Renal cortex interstitium (tissue), 15 donors: ENCODE measurements at places on chromosomes 1 and 21. TPM values are rescaled to one million over a fixed set of nuclear protein-coding genes. Genes with fewer than 3 reads are reported as not detected.

The HOOK1 gene
- 81.9 TPM for polyA plus RNA-seq

The KCNC4 gene
- 4.7 TPM for polyA plus RNA-seq

The ZNF436 gene
- polyA plus RNA-seq, result 33.2 TPM

The ACOT11 gene
- 12.8 TPM for polyA plus RNA-seq

The SPRR1A gene
- not detected for polyA plus RNA-seq

The SAMD13 gene
- 5.4 TPM for polyA plus RNA-seq

The JAM2 gene
- polyA plus RNA-seq, result 11.5 TPM

The IGSF9 gene
- polyA plus RNA-seq, result 19.9 TPM

The OR2T11 gene
- polyA plus RNA-seq, result not detected

DNA sequence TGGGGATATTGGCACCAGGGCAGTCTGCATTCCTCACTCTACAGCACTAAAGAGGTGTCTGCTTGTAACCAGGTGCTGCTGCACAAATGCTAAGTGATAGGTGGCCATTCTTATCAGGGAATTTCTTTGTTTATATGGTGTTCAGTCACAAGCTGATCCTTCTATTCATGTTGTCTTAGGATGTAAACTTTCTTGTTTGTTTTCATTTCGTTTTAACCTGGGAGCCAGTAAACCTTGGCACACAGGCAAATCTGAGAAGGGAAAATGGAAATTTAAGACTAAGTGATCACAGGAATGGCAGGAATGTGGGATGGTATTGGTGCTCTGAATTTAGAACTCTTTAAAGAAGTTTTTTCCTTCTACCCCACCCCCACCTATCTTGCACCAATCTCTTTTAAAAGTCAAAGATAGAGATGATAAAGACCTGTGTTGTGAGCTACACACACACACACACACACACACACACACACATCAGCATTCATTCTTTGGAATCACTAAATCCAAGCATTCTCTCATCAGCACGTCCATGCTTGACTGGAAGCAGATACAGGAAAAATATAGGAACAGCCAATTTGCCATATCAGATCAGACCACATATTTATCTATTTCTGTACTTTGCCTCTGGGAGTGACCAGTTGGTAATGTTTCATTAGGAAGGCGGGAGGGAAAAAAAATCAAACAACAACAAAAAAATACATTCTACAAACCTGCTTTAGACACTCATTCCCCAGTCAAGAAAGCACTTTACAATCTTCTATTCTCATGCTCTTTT is 451.4 kb upstream of the ADGRL2 start:
- no peak for DNase-seq

DNA sequence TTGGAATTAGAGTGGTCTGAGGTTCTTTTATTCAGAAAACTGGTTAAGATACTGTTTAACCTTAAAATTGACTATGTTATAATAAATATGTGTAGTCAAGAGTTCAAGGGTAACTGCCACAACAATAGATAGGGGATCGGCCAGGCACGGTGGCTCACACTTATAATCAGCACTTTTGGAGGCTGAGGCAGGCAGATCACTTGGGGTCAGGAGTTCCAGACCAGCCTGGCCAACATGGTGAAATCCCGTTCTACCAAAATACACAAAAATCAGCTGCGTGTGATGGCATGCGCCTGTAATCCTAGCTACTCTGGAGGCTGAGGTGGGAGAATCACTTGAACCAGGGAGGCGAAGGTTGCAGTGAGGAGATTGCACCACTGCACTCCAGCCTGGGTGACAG is 39.5 kb downstream of the PDC start:
- DNase-seq, result no peak

GRCh38 chr21:46191257-46191685 is 7.0 kb upstream of the SPATC1L start:
- no peak for DNase-seq

DNA sequence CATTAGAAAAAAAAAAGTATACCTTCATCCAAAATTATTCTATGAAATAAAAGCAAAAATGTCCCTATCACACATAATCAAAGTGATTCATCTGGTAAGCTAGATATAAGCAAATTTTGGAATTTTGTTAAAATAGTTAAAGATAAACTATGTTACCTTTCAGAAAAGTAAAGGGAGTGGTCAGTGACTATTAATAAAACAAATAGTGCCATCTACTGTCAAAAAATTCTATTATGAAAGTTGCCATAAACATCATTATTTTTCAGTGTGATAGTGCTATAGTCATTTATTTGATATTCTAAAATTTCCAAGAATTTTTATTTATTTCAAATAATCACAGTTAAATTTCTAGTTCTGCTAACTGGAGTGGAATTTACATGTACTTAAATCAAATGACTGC is 803.7 kb downstream of the KCNT2 start:
- no peak for DNase-seq

DNA sequence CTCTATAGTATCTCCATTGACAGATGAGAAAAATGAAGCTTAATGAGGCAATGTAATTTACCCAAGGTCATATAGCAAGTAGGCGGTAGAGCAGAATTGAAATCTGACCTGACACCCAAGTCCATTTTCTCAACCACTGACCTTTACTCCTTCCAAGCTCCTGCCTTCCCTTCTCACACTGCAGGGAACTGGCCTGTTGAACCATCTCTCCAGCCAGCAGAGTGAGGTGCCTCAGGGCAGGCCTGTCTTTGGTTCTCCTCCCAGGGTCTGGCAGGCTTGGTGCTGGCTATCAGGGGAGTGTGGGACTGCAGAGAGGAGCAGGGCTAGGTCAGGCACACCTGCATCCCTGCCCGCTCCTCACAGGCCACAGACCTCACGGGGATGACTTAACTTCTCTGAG is 126.8 kb downstream of the BEND5 start:
- no peak for DNase-seq

- DNase-seq, result no peak
These were observed 6.3 kb downstream of the PHC2 start for GRCh38 chr1:33424610-33425009.

GRCh38 chr1:84428235-84428634 is 30.0 kb downstream of the DNASE2B start:
- DNase-seq, result no peak

- no peak for DNase-seq
These were observed 268.7 kb downstream of the CHRM3 start for GRCh38 chr1:239655023-239655422.

DNA sequence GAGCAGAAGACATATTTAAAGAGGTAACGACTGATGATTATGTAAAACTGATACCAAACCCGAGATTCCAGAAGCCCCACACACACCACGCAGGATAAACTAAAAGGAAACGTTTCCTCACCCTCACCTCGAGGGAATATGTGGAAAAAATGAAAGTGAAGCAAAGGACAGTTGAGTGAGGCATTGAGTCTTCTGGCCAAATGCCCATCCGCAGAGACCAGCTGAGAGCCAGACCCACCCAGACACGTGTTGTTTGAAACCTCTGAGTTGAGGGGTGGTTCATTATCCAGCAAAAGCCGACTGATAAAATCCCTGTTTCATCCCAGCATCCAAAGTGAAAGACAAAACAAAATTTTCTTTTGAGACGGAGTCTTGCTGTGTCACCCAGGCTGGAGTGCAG is 29.6 kb upstream of the PCBP3 start:
- no peak for DNase-seq

DNA sequence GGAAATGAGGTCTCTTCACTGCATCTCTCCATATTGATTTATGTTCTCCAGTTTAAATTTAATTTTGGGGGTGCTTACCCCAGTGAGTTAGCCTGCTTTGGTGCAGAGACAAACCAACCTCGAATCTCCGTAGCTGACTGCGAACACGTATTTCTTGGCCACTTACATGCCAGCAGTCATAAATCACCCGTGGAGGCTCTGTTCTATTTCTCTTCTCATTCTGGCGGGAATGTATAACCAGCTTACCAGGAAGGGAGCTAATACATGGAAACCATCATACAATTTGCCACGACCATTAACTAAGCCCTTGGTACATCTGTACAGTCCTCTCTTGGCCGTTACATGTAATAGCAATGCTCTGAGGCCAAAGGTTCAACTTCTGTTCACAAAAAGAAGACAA is 148.0 kb downstream of the PLA2G4A start:
- no peak for DNase-seq

DNA sequence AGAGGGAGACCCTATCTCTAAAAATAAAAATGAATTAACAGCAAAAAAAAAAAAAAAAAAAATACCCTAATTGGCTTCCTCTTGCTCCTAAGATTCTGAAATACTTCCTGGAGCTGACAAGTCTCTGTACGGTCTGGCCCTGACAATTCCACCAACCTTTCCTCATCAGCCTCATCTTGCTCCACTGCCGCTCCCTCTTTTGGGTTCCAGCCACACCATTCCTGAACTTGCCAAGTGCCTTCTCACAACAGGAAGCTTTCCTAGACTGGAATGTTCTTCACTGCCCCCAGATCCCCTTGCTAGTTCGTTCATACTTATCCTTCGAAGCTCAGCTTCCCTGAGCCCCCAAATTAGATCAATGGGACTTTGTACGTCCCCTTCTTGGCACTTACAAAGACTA is 37.0 kb downstream of the AKNAD1 start:
- DNase-seq, result no peak

DNA sequence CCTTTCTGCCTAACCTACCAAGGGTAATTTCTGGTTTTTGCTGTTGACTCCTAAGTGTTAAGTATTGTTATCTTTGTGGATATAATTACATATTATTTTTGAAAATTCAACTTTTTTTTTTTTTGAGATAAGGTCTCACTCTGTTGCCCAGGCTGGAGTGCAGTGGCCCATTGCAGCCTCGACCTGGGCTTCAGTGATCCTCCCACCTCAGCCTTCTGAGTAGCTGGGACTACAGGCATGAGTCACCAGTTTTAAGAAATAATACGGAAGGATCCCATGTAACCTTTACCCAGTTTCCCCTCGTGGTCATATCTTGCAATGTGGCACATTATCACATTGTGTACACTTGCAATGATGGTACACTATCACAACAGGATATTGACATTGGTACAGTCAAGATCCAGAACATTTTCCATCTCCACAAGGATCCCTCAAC is 3.1 kb downstream of the CHD1L start:
- no peak for DNase-seq

- DNase-seq, result no peak
These were observed 52.7 kb downstream of the ELF3 start for GRCh38 chr1:202063093-202063492.

DNA sequence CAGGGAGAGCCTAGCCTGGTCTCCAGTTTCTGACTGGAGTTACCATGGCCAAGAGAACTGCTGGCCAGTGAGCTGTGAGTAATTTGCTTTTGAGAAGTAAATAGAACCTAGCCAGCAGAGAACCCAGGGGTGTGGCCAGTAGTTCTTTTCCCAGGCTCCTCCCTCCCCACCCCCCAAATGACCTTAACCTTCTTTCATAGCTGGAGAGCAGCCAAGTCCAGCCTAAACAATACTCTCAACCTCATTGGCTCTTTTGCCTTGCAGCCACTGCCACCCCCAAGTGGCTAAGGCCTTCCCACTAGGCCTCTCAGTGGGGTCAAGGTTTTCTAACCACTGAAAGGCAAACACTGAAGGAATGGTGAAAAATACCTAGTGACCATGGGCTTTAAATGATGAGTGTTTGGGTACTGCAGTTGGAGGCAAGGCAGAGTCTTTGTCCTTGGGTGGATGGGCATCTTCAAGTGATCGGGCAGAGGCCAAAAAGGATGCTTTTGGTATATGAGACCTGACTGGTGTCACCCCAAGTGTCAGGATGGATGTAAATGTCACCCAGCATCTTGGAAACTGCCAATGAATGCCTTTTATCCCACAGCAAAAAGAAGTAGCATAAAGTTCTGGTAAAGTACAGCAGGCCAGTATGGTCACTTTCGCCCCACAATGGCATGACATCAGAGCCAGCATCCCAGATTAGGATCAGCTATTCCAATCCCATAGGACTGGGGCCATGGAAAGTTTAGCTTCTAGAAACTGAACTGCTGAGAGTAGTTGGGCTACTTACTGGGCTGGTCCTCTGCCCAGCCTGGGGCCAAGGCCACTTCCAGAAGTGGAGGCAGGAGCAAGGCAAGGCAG is 3.5 kb upstream of the PIGV start:
- DNase-seq, result peak; percentile 79
